Forelimb muscle (tissue), 1 donor: ENCODE measurements at places on chromosomes 1 and 21.

DNA sequence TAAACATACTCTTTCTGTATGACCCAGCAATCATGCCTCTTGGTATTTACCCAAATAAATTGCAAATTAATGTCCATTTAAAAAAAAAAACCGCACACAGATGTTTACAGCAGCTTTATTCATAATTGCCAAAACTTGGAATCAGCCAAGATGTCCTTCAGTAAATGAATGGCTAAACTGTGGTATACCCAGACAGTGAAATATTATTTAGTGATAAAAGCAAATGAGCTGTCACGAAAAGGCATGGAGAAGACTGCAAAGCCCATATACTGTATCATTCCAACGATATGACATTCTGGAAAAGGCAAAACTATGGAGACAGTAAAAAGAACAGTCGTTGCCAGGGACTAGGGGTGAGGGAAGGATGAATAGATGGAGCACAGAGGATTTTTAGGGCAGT is 77.0 kb upstream of the FAM20B start:
- DNase-seq, result no peak

- no peak for DNase-seq
Observed at GRCh38 chr21:46159390-46159789, 4.0 kb upstream of the FTCD start.

- DNase-seq, result no peak
Observed at GRCh38 chr1:4670265-4670664, 15.9 kb downstream of the AJAP1 start.

GRCh38 chr1:48932366-48932765 is 155.7 kb upstream of the BEND5 start:
- DNase-seq, result peak; percentile 19

DNA sequence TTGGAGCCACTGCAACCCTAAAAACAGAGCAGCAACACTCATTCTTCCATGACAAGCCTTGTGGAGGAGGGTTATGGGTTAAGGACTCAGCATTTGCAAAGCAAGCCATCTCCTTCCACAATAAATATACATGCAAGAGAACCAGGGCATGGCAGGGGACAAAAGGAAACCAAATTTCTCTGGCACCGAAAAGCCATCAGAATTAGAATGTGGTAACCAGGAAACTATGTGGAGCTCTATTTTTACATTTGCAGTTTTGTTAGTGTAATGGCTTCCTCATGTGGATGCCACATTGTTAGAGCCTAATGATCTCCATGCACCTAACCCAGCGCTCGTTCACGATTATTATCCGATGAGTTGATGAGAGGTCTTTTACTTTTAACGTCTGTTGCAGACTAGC is 91.7 kb downstream of the NAV1 start:
- DNase-seq, result no peak

GRCh38 chr1:87155648-87156047 is 173.0 kb upstream of the LMO4 start:
- DNase-seq, result no peak

GRCh38 chr1:16072616-16073484 is 601 bp downstream of the FAM131C start:
- DNase-seq, result no peak

DNA sequence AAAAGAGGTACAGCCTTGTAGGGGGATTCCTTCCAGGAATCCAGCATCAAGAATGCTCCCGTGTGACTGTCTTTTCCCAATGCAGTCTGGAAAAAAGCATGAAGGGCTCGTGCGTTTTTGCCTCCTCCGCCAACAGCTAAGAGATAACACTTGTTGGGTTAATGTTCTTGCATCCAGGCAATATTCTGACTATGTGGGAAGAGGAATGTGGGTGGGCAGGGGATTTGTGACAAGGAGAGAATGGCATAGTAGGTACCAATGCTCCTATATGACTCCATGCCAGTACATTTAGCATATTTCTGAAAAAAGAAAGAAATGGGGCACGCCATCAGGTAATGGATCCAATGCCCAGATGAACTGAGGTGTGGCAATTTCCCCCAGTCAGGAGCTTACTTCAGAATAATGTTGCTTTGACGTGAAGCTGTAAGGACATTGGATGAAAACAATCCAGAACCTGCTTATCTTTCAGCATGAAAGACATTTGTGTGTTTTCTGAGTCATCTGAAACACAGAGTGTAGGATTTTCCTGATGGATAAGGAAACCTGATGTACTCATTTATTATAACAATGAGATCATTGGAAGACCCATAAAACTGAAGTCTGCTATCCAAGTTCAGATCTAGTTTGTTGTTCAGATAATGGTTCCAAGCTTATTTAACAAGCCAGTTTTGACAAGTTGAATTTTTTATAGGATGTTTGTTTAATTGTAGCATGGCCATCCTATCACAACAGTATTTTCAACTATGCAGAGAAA is 105.5 kb downstream of the LYPLAL1 start:
- DNase-seq, result no peak

DNA sequence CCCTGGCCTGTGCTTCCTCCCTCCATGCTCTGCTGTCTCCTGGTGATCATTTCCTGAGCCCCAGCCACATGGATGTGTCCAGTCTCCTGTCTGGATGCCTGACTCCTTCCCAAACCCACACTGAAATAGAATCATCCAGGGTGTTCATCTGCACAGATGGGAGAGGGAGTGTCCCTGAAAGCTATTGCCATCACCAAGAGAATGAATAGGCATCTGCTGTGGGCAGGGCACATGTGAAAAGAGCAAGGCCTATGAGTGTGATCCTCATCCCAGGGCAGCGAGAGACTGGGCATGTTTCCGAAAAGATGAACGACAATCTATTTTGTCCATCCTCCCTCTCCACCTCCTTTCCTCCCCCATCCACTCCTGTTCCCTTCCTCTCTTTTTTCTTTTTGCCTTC is 5.0 kb downstream of the IGSF21 start:
- DNase-seq, result no peak

DNA sequence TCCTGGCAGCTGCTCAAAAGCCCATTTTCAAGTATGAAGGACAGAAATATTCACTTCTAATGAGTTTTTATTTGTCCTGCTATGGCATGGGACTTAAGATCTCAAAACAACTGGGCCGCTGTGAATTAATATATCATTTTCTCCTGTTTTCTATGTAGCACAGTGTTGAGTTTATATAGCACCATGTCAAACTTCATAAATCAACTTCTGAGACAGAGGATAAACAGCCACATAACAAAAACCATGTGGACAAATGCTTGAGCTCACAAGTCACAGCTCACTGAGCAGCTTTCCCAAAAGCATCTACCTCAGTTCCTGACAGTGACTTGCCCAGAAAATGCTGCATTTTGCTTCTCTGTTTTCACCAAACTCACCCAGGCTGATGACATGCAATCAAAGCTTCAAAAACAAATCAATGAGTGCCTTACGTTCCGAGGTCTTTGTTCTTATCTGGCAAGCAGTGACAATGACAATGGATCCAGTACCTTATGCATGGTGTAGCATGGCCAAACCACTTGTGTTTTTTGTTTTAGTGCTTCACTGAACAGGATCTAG is 722.6 kb downstream of the LRRIQ3 start:
- no peak for DNase-seq

DNA sequence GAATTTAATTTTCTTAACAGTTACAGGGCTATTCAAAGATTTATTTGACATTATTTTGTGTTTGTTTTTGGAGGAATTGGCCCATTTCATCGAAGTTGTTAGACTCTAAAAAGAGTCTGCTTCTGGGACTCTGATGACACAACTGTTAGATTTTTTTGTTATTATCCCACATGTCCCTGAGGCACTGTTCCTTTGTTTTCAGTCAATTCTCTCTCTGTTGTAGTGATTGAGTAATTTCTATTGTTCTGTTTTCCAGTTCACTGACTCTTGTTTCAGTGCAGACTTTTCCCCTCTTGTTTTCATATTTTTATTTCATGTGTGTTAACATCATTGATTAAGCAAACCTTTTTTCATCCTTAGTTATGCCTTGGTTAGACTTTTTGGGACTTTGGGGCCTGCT is 325.0 kb downstream of the ZNF326 start:
- DNase-seq, result peak; percentile 17

GRCh38 chr1:169586067-169586394 is 250 bp downstream of the F5 start:
- no peak for DNase-seq

DNA sequence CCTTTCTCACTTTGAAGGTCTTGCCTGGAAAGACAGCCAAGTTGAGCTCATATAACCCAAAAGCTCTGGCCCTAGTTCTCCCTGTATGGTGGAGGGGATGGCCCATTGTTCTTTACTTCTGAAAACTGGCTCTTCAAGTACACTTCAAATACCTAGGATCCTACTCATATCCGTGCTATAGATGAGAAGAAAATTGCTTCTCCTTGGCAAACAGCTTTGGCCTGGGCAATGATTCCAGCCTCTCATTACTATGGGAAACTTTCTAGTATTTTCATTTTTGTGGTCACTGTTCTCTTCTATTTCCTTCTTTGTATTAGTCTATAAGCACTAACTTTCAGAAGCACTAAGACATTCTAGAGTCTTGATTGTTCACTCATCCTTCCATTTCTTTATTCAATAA is 53.7 kb downstream of the ZNF697 start:
- no peak for DNase-seq

DNA sequence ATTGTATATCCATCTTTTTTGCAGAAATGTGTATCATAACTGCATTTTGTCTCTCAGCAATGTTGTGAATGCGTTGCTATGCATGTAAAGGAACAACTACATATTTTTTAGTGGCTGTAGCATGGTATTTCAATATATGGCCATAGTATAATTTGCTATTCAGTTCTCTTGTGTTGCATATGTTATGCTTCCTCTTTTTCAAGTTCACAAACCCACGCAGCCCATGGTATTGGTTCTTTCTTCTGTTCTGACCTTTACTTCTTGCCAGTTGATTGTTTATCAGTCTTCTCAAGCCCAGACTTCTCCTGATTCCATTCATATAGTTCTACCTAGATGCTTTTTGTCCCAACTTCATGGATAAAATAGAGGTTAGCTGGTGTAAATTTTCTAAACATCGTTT is 6.1 kb downstream of the SLC22A15 start:
- DNase-seq, result no peak

GRCh38 chr1:202349206-202349928 is 868 bp downstream of the PPP1R12B start:
- DNase-seq, result no peak
